ENCODE measurements at places on chromosomes 4 and X.

DNA sequence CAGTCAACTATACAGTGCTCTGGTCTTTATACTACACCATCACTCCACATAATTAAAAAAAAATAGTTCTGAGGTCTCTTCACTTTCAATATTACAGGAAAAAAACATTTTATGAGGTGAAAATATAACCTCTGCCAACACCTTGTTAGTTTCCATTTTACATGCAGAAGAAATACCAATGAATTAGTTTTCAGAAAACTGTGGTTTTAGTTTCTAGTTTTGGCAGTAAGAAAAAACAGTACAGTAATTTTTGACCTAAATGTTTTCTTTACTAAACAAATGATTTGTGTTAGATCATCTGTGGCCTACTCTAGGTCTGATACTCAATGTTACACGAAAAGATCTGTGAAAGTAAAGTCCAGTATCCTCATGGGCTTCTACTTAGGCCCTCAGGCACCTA, 10.0 kb downstream of the SULT1E1 start:
- DNase-seq, result no peak

- DNase-seq, result no peak
Observed at GRCh38 chr4:80361329-80361900, 25.9 kb downstream of the CFAP299 start.

DNA sequence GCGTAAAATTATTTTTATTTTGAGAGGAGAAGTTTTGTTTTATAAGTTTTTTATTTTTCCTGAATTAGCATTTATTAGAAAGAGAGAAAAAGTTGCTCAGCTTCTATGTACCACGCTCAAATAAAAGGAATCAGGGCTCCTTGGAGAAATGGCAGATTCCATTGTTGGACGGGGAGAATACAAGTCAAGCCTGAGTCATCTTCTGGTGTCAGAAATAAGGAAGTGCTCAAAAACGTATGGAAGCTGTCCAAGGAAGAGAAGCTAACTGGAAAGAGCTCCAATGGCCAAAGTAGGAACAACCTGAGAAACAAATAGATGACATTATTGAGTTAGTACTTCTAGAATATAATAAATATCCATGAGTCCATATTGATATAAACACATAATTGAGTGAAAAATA, 89.3 kb upstream of the NEIL3 start:
- peak; percentile 5 for DNase-seq

DNA sequence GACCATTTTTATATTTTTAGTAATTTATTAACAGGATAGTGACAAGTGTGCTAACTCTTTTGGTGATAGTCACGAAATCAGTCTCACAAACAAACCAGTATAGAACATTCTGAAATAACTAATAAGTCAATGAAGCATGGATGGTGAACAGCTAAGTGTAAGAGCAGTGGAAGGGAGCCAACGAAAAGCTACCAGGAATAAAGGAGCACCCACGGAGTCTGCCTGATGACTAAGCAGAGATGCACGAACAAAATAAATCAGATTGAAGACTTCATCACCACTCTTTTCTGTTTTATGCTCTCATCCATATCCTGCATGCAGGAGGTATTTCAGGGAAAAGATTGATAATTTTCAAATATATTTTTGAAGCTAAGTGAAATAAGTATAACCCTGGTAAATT, 891.1 kb upstream of the HS3ST1 start:
- DNase-seq, result no peak

GRCh38 chrX:48791063-48791820, 4.9 kb downstream of the GATA1 start:
- no peak for DNase-seq

DNA sequence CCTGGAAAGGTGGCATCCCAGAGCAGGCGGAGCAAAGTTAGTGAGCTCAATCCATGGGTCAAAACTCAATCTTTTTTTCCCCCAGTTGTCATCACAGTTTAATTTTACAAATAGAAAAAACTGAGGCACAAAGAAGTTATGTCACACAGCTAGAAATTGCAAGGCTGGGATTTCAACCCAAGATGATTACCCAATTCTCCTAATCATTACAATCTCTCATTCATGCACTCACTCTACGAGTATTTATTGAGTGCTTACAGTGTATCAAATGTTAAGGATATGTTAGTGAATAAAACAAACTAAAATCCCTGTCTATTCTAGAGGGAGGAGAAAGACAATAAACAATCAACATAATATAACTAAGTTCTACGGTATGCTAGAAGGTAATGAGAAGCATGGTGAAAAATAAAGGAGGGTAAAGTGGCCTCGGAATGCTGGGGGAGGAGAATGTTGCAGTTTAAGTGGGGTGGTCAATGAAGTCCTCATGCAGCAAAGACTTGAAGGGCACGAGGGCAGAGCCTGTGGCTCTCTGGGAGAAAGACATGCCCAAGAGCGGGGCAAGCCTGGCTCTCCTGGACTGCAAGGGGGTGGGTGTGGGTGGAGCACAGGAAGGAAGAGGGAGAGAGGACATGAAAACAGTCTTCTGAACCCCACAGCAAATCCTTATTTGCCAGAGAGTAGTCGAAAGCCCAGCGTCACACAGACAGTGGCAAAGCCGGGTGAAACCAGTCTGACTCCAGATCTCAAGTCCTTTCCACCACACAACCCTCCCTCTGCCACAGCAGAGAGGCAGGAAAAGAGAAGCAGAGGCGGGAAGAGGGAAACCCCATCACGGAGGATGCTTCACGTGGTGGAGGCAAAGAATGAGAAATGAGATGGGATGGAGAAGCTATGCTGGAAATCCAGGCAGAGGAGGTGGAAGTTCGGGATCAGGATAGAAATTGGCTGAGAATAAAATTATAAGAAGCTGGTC, 48.3 kb downstream of the RAB33B start:
- DNase-seq, result no peak

GRCh38 chr4:52687696-52688095, 28.6 kb upstream of the USP46 start:
- DNase-seq, result no peak

DNA sequence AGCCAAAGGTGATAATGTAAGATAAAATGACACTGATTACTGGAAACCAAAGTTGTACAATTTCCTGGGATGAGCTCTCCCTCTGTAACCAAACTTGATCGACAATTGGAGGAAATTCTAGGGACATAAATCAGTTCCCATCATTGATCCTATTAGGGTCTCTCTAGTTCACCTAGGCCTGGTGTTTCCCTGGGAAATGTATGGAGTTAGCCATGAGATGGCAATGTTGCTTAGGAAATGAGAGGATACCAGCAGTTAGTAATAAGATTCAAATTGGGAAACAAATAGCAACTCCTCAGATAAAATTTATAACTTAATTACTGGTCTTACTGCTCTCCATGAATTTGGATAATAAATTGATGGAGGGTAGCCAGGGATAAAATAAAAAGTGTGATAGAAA, 52.2 kb downstream of the SPATA18 start:
- no peak for DNase-seq

DNA sequence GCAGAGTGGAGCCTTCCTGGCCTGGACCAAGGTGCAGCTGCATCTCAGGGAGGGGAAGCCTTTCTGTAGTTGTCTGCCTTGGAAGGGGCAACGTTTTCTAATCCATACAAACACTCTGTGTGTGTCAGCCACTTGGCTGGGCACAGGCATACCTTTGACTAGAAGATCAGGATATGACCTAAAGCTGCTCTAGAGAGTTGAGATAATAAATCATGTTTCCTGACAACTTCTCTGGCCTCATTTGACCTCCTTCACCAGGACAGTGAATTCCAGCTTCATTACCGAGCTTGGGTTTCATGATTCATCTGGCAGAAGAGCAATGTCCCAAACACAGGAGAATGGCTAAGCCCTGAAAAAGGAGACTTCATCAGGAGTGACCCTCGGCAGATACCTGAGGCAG, 89.6 kb upstream of the KIT start:
- DNase-seq, result no peak

GRCh38 chr4:154569028-154569427, 6.2 kb downstream of the FGB start:
- DNase-seq, result no peak

DNA sequence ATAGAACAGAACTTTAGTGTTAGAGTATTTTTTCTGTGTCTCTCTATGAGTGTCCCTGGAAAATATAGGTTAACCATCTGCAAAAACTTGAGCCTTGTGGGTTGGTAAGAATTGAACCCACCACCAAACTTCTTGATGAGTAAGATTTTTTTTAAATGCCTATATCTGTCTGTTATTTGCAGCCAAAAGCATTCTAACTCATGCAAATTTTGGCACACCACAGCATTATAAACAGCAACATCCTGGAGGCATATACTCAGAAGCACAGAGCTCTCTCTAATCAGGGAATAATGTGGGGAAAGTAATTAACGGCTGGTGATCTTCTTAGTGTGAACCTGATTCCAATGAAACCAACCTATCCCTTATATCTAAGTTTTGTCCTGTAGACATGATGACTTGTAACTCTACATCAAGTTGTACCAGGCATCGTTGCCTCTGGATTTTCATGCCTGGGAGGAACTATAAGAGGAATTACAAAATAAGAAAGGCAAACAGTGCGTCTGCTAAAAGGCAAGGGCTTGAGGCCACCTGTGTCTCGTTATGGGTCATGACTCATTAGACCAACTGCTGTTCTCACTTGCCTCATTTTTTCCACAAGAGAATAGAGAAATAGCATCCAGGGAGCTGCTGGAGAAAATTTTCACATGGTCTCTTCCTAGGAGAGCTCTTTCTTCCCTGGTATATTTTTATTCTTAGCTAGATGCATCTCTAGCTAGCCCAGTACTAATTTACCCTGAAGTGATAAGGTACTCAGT, 202.4 kb downstream of the CHIC2 start:
- peak; percentile 68 for DNase-seq

DNA sequence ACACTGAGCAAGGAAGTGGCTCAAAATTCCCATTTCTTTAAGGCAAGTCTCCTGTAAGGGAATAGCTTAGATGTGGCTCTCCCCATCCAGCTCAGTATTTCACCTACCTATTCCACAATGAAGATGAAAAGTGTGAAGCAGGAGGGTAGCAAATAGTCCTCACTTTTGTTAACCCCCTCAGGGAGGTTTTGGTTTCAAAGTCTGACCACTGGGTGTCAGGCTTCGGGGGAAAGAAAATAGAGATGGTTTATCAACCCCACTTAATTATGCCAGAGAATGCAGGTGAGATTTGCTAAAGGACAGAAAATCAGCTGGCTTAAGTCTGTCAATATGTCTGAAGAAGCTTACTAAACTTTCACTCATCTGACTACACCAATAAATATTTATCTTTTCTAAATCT, 69.5 kb downstream of the DHX15 start:
- DNase-seq, result no peak

GRCh38 chr4:128322986-128323385, 35.4 kb upstream of the PGRMC2 start:
- DNase-seq, result peak; percentile 23

DNA sequence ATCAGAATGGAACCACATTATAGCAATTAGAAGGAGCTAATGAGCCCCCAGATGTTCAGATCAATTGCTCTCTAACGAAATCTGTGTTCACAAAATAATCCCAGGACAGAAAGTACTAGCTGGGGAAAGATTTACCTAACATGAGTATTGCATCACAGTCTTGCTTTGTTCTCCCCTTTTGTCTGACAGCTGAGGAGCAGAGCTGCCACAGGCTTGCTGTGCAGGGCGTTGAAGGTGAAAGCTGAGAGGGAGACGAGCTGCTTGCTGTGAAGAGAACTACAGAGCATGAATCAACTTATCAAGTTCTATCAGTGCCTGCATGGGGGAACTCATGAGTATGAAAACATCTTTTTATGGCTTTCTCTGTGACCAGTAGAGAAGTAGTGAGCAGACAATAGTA, 441.2 kb downstream of the CENPC start:
- no peak for DNase-seq

DNA sequence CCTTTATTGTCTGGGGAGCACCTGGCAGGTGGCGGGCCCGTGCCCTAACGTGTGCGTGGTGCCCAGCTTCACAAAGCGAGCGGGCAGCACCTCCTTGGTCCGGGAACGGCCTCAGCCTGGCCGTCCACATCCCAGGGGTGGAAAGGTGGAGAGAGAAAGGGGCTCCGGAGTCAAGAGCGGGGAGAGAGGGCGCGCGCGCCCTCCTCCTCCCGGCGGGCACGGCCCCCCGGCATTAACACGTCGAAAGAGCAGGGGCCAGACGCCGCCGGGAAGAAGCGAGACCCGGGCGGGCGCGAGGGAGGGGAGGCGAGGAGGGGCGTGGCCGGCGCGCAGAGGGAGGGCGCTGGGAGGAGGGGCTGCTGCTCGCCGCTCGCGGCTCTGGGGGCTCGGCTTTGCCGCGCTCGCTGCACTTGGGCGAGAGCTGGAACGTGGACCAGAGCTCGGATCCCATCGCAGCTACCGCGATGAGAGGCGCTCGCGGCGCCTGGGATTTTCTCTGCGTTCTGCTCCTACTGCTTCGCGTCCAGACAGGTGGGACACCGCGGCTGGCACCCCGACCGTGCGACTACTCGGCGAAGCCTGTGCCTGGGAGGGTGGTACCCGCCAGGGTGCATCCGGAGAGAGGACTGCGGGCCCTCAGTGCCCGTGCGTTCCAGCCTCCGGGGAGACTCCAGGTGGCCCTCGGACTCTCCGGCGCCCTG, at the start of gene KIT:
Gene KIT (plus strand): TSS at position 407 of the 701 bp plus-strand sequence. CDS start 58 bp downstream, at position 465.
- DNase-seq, result no peak

- peak; percentile 34 for DNase-seq
Observed at GRCh38 chr4:73922766-73923630, 53.8 kb downstream of the CXCL1 start.

DNA sequence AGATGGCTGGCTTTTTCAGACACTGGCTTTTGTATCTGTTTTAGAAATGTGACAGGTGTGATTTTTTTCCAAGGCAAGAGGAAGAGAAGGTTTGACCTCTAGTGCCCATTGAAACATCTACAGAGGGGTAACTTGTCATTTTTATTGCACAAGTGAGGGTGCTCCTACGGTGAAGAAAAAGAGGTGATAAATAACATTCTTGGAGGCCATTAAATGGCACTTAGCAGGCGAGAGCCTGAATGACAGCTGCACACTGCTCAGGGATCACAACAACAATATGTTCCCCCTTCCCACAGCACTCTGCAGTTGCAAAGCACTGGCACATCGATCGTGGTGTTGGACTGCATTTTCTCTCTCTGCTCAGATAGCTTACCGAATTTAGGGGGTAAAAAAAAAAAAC, 22.9 kb downstream of the FAM184B start:
- no peak for DNase-seq

DNA sequence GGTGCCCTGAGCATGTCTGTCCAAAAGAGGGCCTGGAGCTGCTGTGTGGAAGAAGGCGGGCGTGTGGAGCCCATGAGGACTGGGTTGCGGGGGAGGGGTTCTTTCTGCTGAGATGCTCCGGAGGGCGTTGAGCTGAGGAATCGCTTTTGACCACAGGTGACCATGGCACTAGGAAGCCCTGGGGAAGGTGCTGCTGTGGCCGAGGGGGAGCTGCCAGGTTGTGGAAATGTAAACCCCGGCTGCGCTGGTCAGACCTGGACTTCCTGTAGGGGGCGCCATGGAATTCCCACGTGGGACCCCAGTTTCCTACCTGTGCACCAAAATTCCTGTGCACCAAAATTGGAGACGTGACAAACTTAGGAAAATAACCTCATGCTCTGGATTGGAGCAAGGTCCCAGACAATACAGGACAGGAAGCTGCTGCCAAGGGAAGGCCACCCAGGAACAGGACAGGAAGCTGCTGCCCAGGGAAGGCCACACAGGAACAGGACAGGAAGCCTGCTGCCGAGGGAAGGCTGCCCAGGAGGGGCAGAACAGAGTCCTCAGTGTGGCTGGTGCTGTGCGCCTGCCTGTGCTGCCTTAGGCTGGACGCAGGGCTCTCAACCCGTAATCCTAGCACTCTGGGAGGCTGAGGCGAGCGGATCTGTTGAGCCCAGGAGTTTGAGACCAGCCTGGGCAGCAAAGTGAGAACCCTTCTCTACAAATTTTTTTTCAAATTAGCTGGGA, 28.4 kb upstream of the UVSSA start:
- no peak for DNase-seq

- no peak for DNase-seq
Observed at GRCh38 chrX:13791559-13791958, 25.3 kb downstream of the GPM6B start.

All from H4 (cell line).